ENCODE measurements at places on chromosomes 16 and 17. TPM values are rescaled to one million over a fixed set of nuclear protein-coding genes. Genes with fewer than 3 reads are reported as not detected.

GCGR gene
- not detected for total RNA-seq

CCL1 gene
- 98.4 TPM for total RNA-seq

DNA sequence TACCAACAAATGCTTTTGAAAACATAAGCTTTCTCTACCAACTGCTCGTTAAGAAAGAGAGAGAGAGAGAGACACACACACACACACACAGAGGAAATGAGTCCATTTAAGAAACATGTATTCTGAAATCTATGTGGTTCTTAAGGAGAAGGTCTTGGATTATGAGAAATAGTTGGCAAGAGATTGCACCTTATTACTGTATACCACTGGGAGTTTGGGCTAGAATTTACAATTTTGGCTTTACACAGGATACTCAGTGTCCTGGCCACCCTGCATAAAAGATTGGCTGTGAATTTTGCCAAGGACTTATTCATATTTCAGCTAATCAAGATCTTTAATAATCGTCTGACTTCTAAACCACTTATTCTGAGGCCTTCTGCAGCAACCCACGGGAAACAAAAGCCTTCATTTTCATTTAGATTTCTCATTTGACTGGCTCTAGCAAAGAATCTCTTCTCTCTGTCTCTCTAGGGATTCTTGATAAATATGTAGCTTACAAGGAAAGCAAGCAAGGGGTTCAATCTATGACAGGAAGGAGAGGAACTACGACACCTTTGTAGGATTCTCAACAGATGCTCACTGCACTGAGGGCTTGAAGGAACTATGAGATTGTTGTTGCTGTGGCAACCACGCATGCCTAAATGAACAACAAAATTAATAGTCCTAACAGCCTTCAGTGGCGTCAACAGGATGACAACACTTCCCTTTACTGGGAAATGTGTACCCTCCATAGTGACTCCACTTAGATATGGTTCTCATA, 75.3 kb upstream of the GNAO1 start:
- DNase-seq = no peak

GRCh38 chr17:64135000-64135399, 5.1 kb upstream of the ERN1 start:
- no peak for DNase-seq

TBX4 gene
- not detected for total RNA-seq

DNA sequence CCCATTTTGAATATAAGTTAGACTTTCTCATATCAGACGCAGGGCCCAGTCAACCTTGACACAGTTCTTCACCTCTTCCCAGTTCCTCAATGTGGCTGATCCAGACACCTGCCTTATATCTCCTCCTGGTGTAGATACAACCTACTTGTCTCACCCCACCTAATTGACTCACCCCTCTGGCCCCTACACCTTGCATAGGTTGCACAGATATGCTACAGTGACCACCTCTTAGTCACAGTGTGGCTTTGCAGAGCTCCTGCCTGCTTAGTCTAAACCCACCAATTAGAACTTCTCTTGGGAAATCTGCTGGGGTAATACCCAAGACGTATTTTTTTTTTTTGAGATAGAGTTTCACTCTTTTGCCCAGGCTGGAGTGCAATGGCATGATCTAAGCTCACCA, 16.8 kb downstream of the CHP2 start:
- no peak for DNase-seq

AATK gene
- 0.48 TPM for total RNA-seq

TAT gene
- total RNA-seq = not detected

DNA sequence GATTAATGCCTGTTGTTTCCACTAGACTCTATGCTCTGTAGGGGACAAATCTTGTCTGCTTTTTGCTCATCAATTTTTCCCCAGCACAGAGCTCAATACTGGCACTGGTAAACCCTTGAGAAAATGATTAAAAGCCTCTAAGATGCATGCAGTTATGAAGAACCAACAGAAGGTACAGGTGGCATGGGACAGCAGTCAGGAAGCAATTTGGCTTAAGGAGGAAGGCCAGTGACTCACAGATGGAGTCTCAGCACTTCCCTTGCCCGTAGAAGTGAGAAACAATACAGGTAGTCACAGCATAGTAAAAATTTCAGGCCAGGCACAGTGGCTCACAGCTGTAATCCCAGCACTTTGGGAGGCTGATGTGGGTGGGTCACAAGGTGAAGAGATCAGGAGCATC, 504.7 kb upstream of the RBFOX1 start:
- DNase-seq = no peak

GRCh38 chr16:70694868-70695218, 9.0 kb upstream of the MTSS2 start:
- no peak for DNase-seq
